ENCODE measurements at places on chromosomes 3 and 15.

DNA sequence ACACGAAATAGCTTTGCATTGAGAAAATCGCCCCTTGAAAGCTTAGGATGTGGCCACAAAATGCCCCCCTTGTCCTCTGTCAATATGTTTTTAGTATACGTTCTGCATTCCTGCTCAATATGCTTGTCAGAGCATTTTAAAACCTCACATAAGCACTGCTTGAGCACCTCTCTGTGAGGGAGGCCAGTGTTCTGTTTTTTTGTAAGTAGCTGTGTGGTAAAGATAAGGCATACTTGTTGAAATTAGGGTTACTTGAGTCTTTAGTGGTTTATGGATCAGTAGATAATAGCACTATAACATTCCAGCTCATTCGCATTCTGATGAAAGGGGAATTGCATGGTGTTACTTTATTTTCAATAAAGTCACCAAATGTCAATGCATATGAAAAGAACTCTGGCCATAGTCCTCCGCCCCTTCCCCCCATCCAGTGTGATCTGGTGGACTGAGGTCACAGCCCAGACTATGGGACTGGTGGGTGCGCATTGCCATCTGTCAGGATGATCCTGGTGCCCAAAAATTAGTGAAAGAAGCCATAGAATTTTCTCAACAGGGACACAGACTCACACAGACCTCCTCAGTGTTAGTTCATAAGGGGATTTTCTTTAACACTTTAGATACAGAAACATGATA is 33.1 kb downstream of the IL1RAP start:
- no peaks in the 10 kb centered on the region for H3K36me3 ChIP-seq
- no peak for DNase-seq
- no peaks in the 10 kb centered on the region for H3K4me1 ChIP-seq
- H3K27me3 ChIP-seq: no peaks in the 10 kb centered on the region
- H3K27ac ChIP-seq: no peak overlapping the region

DNA sequence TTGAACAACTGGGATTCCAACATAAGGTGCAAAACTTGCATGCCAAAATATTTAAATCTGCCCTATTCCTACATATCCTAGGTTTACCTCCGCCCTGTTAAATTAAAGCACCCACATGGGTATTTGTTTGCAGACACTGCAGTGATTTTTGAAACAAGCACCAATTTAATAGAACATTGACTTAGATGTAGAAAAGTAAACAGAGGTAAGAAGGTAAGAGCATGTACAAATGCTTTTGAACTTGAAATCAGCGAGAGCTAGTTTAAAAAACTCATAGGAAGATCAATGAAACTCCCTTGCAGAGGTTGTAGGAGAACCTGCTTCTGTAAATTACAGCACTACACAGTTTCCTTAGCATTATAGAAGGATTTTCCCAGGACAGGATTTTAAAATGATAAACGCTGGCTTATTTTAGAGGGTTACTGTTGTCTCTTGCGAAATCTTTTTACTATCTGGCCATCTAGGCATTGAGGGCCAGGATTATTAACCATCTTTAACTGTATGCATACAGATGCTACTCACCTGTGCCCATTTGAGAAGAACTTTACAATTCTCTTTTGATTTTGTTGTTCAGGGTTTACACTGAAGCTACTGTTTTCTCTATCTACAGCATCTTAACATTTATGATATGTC is 284.8 kb downstream of the FEZF2 start:
- H3K27ac ChIP-seq: no peak overlapping the region
- DNase-seq: no peak
- peaks cover 10% of the 10 kb centered on the region for H3K4me1 ChIP-seq
- no peak overlapping the region for H3K4me3 ChIP-seq
- no peaks in the 10 kb centered on the region for H3K36me3 ChIP-seq
- H3K27me3 ChIP-seq: no peaks in the 10 kb centered on the region

DNA sequence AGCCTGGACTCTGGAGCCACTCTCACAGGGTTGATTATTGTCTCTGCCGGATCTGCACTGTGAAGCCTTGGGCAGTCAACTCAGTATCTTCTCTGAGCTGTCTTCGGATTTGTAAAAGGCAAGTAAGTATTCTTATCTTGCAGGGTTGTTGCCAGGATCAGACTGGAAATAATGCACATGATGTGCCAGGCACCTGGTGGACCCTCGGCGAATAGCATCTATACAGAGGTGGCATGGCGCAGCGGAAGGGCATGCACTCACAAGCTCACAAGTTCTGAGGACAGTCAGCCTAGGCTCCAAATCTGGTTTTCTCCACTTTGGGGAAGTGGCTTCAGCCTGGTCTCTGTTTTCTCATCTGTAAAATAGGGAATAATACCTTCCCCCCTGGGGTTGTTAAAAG is 113.9 kb downstream of the SRGAP3 start:
- H3K27ac ChIP-seq: no peak overlapping the region
- H3K27me3 ChIP-seq: no peaks in the 10 kb centered on the region
- no peaks in the 10 kb centered on the region for H3K36me3 ChIP-seq
- no peak overlapping the region for H3K4me3 ChIP-seq
- no peaks in the 10 kb centered on the region for H3K4me1 ChIP-seq
- DNase-seq: no peak

DNA sequence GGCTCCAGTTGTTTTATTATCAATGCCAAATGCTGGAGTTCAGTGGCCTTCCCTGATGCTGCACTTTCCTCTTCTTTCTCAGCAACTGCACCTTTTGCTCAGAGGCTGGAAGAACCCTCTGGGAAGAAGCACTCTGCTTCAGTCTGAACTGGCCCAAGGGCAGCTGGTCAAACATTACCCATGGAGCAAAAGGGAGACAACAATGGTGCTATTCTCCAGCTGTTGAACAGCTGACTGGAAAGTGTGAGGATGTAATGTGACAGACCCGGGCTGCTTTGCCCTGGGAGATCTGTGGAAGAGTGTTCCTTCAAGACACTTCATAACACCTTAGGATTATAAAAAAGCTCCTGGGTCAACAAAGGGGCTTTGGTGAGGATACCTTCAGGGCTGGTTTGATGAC is 84.9 kb downstream of the EPHB1 start:
- no peak overlapping the region for H3K4me3 ChIP-seq
- H3K27me3 ChIP-seq: peaks cover 54% of the 10 kb centered on the region
- no peak for DNase-seq
- no peaks in the 10 kb centered on the region for H3K36me3 ChIP-seq
- H3K27ac ChIP-seq: no peak overlapping the region
- no peaks in the 10 kb centered on the region for H3K4me1 ChIP-seq

DNA sequence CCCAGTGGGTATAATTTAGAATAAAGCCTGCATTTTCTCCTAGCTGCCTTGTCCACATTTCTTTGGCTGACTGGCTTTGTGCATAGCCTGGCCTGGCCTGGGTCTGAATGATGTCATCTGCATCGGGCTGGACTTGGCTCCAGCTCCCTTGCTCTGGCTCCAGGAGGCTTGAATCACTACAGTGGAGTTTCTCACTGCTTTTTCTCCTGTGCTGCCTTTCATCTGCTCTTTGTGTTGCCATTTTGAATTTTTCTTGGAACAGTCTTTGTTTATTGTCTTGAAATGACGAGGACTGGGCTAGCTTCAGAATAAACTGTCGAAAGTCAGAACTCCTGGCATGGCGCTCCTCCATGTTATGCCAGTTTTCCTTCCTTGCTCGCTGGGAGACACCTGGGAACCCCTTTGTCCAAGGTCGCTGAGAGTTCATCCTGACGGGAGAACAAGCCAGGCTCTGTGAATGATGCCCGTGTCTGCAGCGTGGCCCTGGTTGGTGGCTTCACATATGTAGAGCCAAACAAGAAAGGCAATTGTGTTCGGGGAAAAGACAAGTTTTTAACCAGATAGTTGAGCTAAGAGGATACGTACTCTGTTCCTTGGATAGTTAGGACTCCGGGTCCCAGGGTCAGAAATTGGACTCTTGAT is 258.9 kb downstream of the PDZRN3 start:
- no peak for DNase-seq
- no peak overlapping the region for H3K4me3 ChIP-seq
- no peaks in the 10 kb centered on the region for H3K27me3 ChIP-seq
- H3K36me3 ChIP-seq: no peaks in the 10 kb centered on the region

GRCh38 chr15:79433276-79433990 is 1.3 kb downstream of the MINAR1 start:
- H3K27ac ChIP-seq: no peak overlapping the region
- H3K36me3 ChIP-seq: no peaks in the 10 kb centered on the region
- H3K27me3 ChIP-seq: no peaks in the 10 kb centered on the region
- no peak overlapping the region for H3K4me3 ChIP-seq
- H3K4me1 ChIP-seq: no peaks in the 10 kb centered on the region

- H3K36me3 ChIP-seq: no peaks in the 10 kb centered on the region
- H3K27me3 ChIP-seq: 0 out of 2 replicates have a peak, but pooled peaks cover 4% of the 10 kb centered on the region
- H3K27ac ChIP-seq: no peak overlapping the region
- DNase-seq: no peak
- no peak overlapping the region for H3K4me3 ChIP-seq
- no peaks in the 10 kb centered on the region for H3K4me1 ChIP-seq
Measured at GRCh38 chr3:73520931-73521461, 103.7 kb downstream of the PDZRN3 start.

DNA sequence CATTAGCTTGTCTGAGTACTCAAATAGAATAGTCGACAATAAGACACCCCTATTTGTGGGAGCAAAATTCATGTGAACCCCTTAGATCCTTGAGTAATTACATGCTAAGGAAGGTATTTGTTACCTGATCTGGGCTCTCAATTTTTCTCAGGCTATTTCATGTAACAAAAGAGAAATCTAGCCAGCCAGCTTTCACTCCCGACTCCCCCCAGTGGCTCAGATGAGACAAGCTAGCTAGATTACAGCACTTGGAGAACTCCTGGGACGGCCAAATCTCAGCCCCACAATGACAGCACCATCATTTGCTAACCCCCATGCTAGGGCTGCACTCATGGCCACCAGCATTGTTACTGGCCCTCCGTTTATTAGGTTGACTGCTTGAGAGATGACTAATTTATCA is 41.3 kb downstream of the GLDN start:
- no peak overlapping the region for H3K4me3 ChIP-seq
- no peak overlapping the region for H3K27ac ChIP-seq
- no peaks in the 10 kb centered on the region for H3K36me3 ChIP-seq
- no peaks in the 10 kb centered on the region for H3K4me1 ChIP-seq
- H3K27me3 ChIP-seq: no peaks in the 10 kb centered on the region
- DNase-seq: peak; percentile 16

DNA sequence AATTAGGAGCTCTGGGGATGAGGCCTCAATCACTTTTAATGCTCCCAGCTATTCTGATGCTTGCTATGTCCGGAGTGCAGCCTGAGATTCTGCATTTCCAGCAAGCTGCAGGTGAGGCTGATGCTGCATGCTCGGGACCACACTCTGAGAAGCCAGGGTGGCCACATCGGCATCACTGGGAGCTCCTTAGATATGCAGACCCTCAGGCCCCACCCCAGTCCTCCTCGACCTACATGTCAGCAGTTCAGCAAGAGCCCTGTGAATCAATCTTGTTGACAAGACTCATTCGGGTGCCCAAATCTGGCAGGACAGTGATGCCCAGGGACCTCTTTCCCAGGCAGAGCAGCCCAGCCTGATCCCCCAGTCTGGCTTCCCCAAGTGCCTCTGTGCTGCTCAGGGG is 44.1 kb upstream of the LCTL start:
- no peaks in the 10 kb centered on the region for H3K4me1 ChIP-seq
- H3K27me3 ChIP-seq: no peaks in the 10 kb centered on the region
- no peak overlapping the region for H3K4me3 ChIP-seq
- DNase-seq: no peak

DNA sequence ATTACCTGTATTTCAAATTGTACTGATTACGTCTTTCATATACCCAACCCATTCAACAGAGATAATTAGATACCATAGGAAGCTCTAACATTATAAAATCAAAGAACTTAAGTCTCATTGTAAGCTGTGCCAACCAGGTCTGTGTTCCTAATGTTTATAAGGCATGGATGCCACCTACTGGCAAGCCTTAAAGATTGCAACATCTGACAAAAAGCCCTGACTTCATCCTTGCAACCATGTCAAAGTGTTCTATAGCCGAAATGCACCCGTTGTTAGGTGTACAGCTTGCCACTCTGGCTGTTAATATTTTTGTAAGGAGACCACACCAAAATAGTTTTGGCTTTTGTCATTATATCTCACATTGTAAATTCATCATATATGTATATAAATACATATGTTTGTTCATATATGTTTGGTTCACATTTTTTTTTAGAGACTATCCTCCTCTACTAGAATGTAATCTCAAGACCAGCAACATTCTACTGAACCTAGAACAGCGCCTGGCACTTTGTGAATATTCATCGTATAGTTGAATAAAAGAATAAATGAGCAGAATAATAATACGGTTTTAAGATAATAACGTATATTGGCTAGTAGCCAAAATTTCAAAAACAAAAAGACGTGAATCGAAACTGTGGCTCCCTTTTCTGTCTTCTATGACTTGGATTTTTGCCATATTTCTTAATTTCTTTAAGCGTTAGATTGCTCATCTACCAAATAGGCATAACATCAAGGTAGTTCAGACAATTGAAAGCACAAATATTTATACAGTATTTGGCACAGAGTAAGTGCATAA is 258.1 kb downstream of the TBL1XR1 start:
- DNase-seq: peak; percentile 67
- H3K27ac ChIP-seq: no peak overlapping the region
- H3K36me3 ChIP-seq: no peaks in the 10 kb centered on the region
- H3K4me1 ChIP-seq: no peaks in the 10 kb centered on the region
- H3K4me3 ChIP-seq: no peak overlapping the region

- no peak for DNase-seq
- no peak overlapping the region for H3K4me3 ChIP-seq
- H3K4me1 ChIP-seq: no peaks in the 10 kb centered on the region
- H3K27ac ChIP-seq: no peak overlapping the region
- H3K36me3 ChIP-seq: no peaks in the 10 kb centered on the region
Measured at GRCh38 chr15:65086680-65087111, 10.2 kb downstream of the KBTBD13 start.

- H3K27ac ChIP-seq: no peak overlapping the region
- no peak for DNase-seq
- H3K27me3 ChIP-seq: peaks cover 19% of the 10 kb centered on the region
- H3K4me3 ChIP-seq: no peak overlapping the region
Measured at GRCh38 chr3:179454887-179455286, 3.6 kb upstream of the GNB4 start.

GRCh38 chr15:85551221-85551832 is 170.9 kb downstream of the AKAP13 start:
- H3K4me1 ChIP-seq: no peaks in the 10 kb centered on the region
- H3K36me3 ChIP-seq: no peaks in the 10 kb centered on the region
- no peaks in the 10 kb centered on the region for H3K27me3 ChIP-seq
- no peak for DNase-seq
- H3K27ac ChIP-seq: no peak overlapping the region
- H3K4me3 ChIP-seq: no peak overlapping the region

GRCh38 chr15:44289259-44289790 is 806 bp downstream of the GOLM2 start:
- H3K27ac ChIP-seq: peak overlapping the region; percentile 73
- no peaks in the 10 kb centered on the region for H3K27me3 ChIP-seq
- DNase-seq: no peak
- peak overlapping the region; percentile 87 for H3K4me3 ChIP-seq

Data from HCT116 (cell line).